ENCODE measurements at places on chromosomes 16 and 17.
A peak's percentile ranks its signal among the peaks of the same experiment; 100 is the strongest.

GRCh38 chr17:45123930-45124796 lies 8.2 kb downstream of the PLCD3 start:
- DNase-seq = no peak

- no peak for DNase-seq
Measured at GRCh38 chr17:9598661-9599060, 22.2 kb downstream of the CFAP52 start.

DNA sequence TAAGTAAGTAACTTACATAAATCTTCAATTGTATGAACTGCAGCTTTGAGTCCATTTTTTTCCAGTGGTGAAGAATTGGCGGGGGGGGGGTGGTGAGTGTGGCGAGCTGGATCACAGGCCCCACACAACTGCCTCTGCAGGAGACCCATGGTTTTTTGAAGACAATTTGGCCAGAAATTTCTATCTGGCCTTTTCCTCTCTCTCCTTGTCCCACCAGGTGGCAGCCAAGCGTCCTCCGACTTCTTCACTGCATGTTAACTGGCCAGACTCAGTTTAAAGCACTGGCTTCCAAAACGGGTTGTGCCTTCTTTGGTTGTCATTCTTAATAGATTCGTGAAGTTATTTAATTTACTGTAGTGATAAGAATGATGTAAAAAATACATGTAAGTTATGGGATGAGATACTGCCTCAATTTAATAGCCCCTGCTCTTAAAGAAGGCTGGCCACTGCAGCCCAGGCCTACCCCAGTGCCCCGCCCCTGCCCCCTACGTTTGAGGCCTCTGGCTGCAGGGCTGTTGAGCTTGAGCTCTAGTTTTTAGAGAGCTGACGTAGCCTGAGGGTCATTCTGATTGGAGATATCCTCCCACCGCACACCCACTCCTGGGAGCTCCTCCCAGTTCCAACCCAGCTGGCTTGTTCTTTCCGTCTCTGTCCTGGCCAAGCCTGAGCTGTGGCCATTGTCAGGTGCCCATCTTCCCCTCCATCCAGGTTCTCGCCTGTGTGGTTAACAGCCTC lies 36.4 kb downstream of the AKAP1 start:
- DNase-seq = no peak

DNA sequence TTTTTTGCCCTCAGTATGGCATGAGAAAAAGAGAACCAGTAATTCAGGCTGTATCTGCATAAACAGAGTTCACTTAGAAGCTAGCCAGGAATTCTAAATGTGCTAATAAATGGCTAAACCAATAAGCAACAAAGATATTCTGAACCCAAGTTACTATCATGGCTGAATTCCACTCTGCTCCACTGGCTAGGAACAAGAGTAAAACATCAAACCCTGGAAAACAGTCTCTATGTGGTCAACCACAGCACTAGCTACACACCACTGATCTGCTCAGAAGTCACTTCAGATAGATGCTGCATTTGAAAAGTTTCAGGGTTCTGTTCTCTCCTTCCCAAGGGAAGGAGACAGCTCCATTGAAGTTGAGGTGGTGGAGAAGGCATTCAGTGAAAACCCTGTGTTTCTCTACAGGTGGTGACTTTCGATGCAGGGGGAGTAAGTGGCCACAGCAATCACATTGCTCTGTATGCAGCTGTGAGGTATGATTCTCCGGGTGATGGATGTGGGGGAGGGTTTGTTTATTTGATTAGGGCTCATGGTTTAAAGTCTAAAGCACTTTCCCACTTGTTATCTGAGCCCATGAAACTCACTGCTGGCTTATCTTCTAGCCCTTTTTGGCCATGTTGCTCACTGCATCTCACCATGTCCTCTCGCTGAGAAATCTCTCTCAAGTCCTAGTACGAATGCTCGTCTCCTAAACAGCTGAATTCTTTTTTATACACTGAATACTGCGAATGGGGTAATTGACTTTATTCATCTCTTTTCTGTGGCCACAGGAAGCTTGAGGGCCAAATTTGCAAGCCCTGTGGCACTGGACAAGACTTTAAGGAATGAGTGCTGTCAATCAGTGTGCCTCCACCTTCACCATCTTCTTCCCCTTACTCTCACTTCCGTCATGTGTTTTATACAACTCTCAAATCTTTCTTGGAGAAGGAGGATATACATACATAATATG lies 39.9 kb downstream of the CENPV start:
- no peak for DNase-seq

DNA sequence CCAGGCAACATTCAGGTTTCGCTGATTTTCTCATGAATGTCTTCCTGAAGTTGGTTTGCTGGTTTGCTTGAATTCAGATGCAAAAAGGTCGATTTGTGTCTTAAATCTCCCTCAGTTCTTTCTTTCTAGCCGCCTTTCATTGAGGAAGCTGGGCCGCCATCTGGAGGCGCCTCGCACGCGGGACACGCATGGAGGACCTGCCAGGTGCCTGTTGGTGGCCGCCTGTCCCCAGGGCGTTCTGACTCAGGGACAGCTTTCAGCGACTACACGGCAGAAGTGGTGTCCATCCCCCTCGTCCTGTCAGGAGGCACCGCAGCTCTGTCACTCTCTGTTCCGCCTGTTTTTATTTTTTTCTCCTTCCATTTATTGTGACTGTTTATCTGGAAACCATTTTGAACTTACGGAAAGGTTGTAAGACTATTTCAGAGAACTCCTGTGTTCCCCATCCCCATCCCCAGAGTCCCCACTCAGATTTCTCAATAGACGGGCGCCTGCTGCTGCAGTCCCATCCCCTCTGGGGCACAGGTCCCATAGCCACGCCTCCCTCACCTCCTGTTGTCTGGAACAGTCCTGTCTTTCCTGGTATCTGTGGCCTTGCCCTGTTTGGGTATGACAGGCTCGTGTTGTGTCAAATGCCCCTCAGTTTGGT lies 33.2 kb downstream of the COX4I1 start:
- no peak for DNase-seq

DNA sequence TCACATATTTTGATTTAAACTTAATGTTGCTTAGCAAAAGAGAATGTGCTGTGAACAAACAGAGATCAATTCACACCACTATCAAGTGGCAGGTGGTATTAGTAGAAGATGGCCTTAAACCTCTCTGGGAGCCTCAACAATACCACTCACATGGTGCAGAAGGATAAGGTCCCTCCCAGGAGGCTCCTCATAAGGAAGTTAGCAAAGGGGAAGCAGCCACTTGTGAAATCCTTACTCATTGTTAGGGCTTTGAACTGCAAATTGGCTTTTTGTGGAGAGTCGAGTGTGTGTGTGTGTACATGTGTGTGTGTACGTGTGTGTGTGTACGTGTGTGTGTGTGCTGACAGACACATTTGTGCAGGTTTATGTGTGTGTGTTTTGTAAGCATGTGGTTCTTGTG lies 48.9 kb upstream of the ASIC2 start:
- no peak for DNase-seq

GRCh38 chr17:28807925-28808634 lies 34.5 kb downstream of the FAM222B start:
- no peak for DNase-seq

- no peak for DNase-seq
Measured at GRCh38 chr17:70093163-70093562, 18.1 kb downstream of the KCNJ16 start.

DNA sequence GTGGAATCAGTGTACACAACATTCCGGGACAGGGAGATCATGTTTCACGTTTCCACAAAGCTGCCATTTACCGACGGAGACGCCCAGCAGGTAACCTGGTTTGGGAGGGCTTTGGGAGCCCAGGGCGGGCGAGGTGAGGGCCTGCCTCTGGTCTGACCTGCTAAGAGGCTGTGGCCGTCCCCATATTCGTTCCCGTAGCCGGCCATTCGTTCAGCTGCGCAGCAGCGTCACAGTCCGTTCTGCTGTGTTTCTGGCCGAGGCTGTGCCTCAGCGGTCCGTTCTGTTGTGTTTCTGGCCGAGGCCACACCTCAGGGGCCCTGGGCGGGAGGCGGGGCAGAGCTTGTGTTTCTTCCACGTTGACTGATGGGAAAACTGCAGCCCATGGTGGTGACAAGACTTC lies 68.0 kb downstream of the OR1D5 start:
- DNase-seq = no peak

DNA sequence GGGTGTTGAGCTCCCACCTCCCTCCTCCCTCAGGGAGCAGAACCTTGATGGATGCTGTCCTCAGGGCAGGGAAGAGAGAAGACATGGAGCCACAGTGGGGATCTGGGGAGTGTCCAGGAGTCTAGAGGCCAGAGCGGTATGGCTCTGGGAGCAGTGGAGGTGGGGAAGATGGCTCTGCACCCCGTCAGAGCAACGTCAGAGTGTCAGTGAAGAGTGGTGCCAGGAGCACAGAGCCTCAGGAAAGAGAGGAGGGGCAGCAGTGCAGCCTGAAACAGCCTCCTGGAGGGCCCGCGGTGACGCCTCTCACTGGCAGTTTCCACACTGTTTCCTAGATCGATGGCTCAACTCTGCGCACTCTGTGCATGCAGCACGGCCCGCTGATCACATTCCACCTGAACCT lies 23.2 kb upstream of the SLC5A11 start:
- no peak for DNase-seq

DNA sequence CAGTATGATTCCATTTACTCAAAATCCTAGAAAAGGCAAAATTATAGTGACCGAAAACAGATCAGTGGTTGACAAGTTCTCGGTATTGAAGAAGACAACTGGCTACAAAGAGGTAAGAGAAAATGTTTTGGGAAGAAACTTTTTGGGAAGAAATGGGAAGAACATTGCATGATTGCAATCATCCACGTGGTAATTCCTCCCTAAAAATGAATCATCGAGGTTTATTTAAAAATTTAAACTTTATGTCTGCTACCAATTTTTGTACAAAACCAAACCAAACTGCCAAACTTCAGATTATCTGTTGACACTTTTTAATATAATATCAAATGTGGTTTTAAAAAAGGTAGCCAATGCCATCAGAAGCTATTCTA lies 8.1 kb downstream of the SMURF2 start:
- no peak for DNase-seq

- DNase-seq = no peak
Measured at GRCh38 chr17:38825762-38826247, 684 bp upstream of the CWC25 start.

GRCh38 chr17:20095336-20096080 lies 86.3 kb downstream of the SPECC1 start:
- no peak for DNase-seq

DNA sequence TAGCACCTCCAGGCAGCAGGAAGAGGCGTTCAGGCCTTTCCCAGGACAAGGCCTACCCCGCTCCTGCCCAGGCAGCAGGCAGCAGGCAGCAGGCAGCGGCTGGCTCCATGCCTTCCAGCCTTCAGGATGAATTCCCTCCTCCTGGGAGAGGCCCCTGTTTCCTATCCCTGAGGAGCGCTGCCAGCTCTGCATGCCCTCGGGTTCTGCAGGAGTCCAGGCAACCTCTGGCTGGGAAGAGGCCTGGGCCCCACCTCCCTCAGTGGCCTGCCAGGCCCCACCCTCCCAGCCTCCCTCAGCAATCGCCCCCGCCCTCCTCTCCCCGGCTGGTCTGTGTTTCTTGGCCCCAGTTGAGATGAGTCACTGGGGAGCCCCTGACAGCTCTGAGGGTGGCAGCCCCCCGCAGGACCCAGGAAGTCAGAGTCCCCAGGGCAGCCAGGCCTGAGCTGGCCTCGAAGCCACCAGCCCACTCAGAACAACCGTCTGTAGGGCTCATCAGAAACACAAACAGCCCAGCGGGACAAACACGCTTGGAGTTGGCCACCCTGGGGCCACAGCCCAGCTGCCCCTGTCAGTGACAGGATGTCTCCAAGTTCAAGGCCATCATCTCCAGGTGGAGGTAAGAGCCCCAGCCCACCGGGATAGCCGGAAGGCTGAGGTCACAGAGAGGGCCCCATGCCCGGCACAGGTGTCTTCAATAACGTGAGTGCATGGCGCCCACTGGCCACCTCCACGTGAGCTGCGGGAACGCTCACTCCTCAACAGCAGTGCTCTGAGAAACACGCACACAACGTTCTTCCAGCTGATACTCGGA lies 39.5 kb upstream of the CIBAR2 start:
- DNase-seq = no peak

- DNase-seq = no peak
Measured at GRCh38 chr16:88831838-88832237, 20.1 kb upstream of the APRT start.

DNA sequence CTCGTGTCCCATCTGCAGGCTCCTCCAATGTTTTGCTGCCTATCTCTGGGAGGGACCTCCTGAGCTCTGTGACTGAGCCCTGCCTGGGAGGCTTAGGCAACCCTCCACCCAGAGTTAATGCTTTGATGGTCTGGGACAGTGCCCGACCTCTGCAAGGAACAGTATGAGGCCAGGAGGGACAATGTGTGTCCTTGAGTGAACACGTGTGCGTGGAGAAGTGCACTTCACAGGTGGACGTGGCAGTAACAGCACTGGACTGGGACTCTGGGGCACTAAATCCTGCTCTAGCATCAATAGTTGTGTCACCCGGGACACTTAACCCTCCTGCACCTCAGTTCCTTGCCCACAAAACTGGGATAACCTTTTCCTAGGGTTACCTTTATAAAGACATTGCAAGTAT lies 4.6 kb downstream of the UBTF start:
- no peak for DNase-seq

GRCh38 chr17:78645421-78646295 lies 68.5 kb upstream of the DNAH17 start:
- DNase-seq = peak; percentile 57

DNA sequence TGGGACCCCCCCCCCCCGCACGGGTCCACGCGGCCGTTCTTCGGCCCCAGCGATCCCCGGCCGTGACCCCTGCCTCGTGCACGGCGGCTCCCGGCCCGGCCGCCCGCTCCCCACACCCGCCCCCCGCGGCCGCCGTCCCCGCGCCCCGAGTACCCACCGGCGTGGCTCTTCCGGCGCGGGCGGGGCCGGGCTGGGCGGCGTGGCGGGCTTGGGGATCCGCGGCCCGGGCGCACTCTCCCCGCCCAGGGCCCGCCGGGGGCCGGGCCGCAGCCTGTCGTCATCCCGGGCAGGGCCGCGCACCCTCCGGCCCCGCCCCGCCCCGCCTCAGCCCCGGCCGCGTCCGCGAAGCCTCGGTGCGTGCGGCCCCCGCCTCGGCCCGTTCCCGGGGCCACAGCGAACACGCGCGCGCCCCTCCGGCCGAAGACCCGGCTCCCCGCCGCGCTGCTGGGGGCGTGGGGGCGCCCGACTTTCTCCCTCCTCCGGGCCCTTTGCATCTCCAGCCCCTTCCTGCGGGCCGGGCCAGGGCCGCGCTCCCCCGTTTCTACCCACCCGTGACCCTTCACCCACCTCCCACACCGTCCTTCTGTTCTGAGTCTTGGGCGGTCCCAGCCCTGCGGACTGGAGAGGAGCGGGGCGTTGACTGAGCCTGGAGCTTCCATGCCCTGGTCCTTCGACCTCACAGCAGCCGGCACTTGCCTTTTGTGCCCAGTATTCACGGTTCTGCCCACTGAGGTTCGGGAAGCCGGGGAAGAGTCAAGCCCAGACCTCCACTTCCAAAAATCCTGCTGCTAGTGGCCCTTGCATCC lies 840 bp downstream of the MYO1C start:
- DNase-seq = peak; percentile 50
